Stimulated activated CD8-positive, alpha-beta memory T cell treated with anti-CD3 and anti-CD28 coated beads, Interleukin-4, amount 100 ng/mL, for 48 hours (primary cell): ENCODE measurements at places on chromosomes 7 and 10.

GRCh38 chr7:26049081-26049480 lies 102.9 kb upstream of the NFE2L3 start:
- no peak for DNase-seq

DNA sequence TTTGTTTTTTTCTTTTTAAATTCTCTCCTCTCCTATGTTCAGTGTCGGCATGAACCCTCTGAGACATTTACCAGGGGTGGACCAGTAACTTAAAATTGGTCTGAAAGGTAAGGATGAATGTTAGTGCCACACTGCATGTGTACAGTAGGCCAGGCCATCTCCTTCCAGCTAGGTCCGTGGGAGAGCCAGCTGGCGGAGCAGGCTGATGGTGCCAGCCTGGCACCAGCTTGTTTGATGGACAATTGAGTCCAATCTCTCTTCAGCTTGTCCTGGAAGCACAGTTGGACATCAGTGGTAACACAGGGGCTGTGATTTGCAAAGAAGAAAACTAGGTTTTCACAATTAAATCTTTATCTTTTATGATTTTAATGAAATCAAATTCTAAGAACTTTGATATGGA lies 136.5 kb downstream of the CNNM2 start:
- no peak for DNase-seq

DNA sequence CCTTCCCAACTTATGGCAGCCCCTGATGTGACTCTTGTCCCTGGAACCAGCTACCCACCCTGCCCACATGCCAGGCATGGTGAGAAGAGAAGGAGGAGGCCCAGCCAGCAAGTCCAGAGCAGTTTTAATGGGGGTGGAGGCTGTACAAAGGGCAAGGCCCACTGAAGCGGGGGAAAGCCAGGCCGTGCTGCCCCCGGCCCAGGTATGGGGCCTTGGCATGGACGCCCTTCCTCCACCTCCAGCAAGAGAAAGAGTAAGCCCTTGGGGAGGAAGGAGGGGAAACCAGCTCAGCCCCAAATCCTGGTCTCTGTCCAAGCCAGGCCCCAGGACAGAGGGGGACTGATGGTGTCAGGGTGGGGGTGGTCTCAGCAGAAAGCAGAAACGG lies 7.0 kb downstream of the NFKB2 start:
- DNase-seq, result no peak

DNA sequence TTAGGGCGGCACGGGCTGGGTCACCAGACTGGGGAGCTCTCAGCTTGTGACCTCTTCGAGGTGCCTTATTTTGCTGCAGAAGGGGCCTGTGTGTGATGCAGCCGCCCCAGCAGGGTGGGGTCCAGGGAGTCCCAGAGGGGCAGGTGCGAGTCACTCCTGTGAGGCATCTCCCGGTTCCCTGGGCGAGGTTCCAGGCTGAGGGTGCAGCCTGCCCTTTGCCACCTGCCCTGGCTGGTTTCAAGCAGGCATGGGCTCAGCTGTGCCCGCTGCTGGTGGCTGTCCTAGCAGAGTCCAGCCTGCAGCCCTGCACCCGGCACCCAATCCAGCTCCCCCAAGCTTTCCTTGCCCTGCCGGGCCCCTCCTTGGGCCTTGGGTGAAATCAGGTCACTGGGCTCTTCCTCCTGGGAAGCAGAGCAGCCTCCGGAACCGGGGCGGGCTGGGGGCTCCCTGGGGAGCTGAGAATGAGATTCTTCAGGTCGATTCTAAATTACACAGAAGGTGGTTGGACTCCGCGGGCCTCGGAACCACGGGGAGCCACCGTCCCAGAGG lies 64.8 kb downstream of the PWWP2B start:
- DNase-seq, result no peak

DNA sequence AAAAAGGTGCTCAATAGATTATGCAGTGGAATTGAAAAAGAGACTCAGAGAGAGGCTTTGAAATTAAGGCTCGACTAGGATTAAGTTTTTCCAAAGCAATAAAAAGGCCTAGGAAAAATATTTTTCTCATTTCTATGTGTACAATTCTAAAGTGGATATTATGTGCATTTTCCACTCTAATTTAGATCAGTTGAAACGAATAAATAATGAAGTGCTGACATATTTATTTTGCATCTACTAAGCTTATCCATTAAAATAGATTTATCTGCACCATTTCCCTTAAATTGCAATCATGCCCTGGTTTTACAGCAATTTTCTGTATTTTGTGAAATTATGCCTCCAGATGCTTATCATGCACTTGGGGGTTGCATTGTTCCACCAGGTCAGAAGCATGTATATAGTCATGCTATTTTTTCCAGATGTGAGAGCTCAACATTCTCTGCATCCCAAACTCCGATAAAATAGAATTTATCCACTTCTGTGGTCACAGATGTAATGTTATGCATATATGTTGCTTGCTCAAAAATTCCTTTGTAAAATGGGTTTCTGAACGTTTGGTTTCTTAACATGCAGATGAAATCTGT lies 18.3 kb downstream of the FIGNL1 start:
- DNase-seq, result no peak

GRCh38 chr7:31679574-31680305 lies 7.3 kb upstream of the PPP1R17 start:
- DNase-seq, result no peak

GRCh38 chr7:111089822-111090426 lies 1.0 kb upstream of the LRRN3 start:
- DNase-seq, result no peak

DNA sequence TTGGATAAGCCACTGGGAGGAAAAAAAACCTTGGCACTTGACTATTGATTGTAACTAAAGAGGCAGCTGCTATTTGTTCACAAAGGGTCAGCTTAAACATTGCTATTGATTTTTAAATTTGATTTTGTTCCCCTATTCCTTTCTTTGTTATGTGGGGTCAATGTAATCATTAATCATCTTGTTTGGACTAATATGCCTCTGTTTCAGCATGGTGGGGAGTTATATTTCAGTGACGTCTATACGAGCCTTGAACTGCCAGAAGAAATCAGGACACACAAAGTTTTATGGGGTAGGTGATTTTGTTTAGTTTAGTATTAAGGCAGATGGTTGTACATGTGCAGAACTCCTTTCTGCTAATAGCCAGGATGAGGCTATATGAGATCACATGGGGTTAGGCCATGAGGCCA lies 7.5 kb downstream of the AS3MT start:
- no peak for DNase-seq

- no peak for DNase-seq
Measured at GRCh38 chr7:33815336-33815735, 90.0 kb upstream of the BMPER start.

DNA sequence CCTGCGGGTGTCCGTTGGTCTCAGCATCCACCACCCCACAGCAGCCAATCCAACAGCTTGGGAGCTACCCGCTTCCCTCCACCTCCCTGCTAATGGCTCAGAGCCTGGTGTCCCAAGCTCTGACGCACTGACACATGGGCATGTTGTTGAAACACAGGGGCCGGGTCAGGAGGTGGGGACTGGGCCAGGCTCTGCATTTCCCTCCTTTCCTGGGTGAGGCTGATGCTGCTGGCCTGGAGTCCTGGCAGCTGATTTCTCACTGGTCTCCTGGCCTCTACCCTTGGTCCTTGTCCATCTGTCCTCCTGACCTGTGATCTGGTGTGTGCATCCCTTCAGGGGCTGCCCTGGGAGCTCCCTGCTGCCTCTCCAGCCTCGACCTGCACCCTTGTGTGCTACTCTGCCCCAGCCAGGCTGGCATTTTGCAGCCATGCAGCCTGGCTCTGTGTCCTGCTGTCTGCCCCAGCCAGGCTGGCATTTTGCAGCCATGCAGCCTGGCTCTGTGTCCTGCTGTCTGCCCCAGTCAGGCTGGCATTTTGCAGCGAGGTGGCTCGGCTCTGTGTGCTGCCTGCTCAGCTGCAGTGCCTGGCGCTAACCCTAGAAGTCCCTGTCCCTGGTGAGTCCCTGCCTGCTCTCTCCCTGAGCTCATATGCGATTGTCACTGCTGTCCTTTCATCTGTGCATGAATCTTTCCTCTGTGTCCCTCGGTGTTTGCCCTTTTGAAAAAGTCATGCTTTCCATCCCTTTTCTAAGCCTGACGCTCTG lies 14.0 kb downstream of the AMZ1 start:
- DNase-seq, result no peak
